ENCODE measurements at places on chromosomes 7 and 10.

GRCh38 chr10:17779784-17780183 is 27.8 kb downstream of the TMEM236 start:
- peak; percentile 44 for DNase-seq

DNA sequence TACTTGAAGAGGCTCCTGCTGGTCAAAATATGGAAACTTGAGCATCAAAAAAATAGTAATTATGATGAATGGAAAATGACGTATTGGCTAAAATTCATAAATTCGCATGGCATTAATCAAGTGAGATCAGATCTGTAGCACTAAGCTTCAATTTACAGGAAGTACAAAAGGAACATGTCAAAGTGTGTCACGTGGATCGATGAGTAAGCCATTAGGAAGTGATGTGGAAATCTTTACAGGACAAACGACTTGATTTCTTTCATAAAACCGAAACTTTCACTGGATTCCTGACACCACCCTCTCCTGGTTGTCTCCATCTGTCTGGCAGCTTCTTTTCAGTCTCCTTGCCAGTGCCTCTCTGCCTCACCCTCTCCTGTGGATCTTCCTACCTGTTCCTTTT is 25.8 kb downstream of the AKR1C8 start:
- DNase-seq: peak; percentile 4

- no peak for DNase-seq
Measured at GRCh38 chr10:14728346-14728745, 46.4 kb downstream of the FAM107B start.

GRCh38 chr7:158720112-158720511 is 15.5 kb upstream of the NCAPG2 start:
- DNase-seq: no peak

DNA sequence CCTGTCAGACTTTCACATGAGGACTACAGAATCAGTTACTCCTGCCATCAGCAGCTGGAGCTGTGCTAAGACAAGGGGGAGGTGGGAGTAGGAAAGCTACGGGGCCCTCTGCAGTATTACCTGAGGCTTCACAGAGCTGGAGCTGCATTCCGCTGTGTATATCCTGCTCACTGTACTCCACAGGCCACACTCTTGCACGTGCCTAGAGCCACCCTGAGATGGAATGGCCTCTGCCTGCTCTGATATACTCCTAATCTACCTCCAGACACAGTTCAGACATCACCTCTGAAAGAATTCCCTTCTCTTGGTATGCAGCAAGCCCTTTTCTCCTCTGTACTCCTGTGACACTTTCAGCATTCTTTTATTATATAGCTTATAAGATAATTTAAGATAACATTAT is 34.8 kb downstream of the TRDMT1 start:
- DNase-seq: no peak

GRCh38 chr10:112307358-112308124 is 24.3 kb downstream of the TECTB start:
- DNase-seq: peak; percentile 63

- no peak for DNase-seq
Measured at GRCh38 chr7:289209-289755, 688 bp upstream of the FOXL3 start.

DNA sequence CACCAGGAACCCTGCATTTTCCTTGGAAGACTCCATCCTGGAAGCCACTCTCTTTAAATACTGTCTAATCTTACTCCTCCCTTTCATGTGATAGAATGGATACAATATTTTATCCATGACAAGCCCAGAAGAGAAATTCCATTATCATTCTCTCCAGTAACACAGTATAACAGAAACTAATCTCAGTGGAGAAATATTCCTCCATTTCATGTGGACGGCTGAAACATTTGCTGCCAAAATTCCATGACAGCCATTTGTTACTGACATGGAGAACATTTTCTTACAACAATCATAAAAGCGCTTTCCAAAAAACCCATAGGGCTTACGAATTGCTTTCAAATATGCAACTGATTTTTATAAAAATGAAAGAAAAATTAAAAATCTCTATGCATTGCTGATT is 392.8 kb upstream of the KLF6 start:
- no peak for DNase-seq

DNA sequence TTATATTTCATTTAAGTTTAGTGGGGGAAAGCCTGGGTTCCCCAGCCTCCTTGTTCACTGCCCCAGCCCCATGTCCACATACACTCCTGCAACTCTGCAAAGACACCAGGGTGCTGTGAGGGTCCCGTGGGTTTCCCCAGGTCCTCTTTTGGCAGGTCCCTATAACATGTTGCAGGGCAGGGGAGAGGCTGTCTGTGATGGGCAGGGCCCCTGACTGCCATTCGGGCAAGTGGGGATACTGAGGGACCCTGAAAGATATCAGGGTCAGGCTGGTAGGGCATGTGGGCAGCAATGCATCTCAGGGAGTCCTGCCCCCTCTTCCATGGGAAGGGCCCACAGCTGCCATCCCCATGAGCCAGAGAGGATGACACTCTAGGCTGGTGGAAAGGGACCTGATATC is 28.4 kb downstream of the RASGEF1A start:
- DNase-seq: no peak

DNA sequence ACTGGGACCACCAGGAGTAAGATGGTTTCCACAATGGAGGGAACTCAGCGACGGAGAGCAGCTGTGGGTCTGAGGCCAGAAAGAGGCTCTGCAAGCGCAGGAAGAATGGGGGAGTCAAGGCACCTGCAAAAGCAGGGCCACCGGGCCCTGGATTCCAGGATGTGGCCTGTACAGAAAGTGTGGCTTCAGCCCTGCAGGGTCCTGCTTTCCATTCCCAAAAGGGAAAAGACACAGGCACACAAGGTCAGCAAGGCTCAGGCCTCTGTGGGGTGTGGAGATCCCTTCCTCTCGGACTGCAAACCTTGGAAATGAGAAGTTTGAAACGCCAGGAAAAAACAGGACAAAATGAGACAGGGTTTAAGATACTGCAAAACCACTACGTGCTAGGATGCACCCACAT is 232.5 kb downstream of the TNS3 start:
- DNase-seq: no peak

GRCh38 chr7:115357703-115357999 is 435.8 kb downstream of the MDFIC start:
- no peak for DNase-seq

- no peak for DNase-seq
Measured at GRCh38 chr7:128253701-128254100, 12.6 kb downstream of the LEP start.

- DNase-seq: no peak
Measured at GRCh38 chr10:132112611-132113010, 46.9 kb downstream of the JAKMIP3 start.

DNA sequence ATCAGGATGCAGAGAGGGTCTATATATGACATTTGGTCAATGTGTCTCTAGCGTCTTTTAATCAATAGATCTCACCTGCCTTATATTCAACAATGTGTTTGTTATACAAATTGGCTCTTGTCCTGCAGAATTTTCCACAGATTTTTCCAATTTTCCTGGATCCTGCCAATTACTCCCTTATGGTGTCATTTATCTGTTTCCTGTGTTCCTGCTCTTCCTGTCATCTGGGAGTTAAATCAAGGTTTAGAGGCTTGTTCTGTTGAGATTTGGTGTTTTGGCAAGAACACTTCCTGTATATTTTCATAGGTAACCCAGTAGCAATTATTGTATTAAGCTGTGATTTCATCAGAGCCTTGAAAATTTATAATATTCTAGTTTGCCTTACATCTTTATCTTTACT is 8.8 kb upstream of the C10orf71 start:
- DNase-seq: no peak

- DNase-seq: no peak
Measured at GRCh38 chr7:69895446-69895845, 297.2 kb downstream of the AUTS2 start.

DNA sequence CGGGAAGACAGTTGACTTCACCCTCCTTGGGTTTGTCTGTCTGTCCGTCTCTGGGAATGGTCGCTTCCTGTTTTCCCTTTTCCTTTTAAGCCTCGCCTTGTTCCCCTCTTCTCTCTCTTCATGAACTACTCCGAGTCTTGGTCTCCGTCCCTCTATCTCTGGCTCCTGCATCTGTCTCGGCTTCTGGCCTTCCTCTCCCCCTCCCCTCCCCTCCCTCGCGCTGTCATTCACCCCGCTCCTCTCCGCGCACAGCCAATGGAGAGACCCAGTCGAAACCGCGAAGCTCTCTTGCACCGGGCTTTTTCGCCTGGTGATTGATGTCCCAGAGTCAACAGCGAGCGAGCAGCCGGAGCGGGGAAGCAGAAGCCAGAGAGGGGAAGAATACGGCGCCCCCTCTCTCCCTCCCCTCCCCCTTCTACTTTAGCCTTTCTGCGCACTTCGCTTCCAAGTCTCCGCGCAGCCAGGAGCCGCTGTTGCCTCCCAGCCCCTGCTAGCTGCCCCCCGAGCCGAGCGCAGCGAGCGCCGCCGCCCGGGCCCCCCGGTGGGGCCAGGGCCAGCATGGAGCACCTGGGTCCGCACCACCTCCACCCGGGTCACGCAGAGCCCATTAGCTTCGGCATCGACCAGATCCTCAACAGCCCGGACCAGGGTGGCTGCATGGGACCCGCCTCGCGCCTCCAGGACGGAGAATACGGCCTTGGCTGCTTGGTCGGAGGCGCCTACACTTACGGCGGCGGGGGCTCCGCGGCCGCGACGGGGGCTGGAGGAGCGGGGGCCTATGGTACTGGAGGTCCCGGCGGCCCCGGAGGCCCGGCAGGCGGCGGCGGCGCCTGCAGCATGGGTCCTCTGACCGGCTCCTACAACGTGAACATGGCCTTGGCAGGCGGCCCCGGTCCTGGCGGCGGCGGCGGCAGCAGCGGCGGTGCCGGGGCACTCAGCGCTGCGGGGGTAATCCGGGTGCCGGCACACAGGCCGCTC is at the start of gene TLX1:
Gene TLX1 (plus strand): TSS at position 317 of the 978 bp plus-strand sequence. CDS start 242 bp downstream, at position 559.
- DNase-seq: no peak

GRCh38 chr10:13019280-13019679 is 17.8 kb upstream of the CCDC3 start:
- DNase-seq: no peak

DNA sequence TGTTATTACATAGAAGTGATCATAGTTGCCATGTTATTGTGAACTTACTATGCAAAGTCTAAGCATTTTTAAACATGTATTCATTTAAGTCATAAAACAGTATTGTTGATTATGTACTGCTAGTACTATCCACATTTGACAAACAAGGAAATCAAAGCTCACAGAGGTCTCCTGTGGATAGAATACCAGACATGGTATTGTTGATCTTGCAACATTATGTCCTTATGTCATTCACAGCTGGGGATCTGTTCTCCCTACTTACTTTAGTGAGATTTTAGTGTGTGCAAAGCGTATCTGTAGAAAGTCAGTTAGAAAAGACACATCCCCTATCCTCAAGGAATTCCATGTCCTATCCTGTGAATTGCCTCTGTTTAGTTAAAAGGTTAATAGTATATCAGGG is 106.1 kb downstream of the SND1 start:
- no peak for DNase-seq

GRCh38 chr7:155804431-155804831 is 7.8 kb downstream of the SHH start:
- no peak for DNase-seq

GRCh38 chr10:123259791-123260190 is 105.6 kb downstream of the BUB3 start:
- DNase-seq: no peak

- DNase-seq: peak; percentile 67
Measured at GRCh38 chr7:333393-333764, 43.4 kb downstream of the FOXL3 start.

DNA sequence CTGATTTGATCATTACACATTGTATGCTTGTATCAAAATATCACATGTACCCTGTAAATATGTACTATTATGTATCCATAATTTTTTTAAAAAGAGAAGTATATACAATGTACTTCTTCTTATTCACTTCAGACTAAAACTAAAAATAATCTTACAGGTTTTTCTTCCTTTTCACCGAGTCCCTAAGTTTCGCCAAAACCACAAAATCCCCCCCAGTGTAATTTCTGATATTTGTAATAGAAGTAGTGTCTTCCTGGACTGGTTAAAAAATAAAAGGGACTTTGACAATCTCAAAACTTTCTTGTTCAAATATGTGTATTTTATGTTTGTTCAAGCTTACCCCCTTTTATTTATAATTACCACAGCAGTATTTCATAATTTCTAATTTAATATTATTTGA is 23.9 kb downstream of the EPC1 start:
- DNase-seq: no peak

- no peak for DNase-seq
Measured at GRCh38 chr10:74870191-74870590, 43.8 kb downstream of the KAT6B start.

DNA sequence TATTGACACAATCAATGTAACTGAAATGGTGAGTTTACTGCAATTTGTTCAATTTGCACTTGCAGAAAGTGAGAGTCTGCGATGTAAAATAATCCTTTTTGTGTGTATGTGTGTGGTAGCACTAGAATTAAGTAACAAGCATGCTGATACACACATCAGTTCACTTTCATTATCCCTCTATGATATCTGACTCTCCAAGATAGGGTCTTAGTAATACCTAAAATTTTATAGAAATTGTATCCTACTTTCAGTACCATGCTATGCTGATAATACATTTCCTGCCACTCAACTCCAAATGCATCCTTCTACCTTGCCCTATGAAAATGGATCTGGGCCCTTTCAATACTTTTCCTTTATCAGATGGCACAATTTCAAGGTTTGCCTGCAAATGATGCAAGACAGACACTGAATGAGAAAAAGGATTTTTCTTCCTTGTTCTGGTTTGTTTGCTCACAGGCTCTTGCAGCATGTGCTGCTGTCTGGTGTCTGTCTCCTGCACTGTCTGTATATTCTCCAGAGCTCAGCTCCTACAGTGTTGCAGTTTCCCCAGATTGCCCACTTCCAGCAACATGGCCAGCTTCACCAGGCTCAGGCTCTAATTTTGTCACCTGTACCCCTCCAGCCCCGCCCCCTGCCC is 297.9 kb upstream of the HGF start:
- DNase-seq: no peak

GRCh38 chr7:876972-877311 is 588 bp downstream of the GET4 start:
- DNase-seq: peak; percentile 43

DNA sequence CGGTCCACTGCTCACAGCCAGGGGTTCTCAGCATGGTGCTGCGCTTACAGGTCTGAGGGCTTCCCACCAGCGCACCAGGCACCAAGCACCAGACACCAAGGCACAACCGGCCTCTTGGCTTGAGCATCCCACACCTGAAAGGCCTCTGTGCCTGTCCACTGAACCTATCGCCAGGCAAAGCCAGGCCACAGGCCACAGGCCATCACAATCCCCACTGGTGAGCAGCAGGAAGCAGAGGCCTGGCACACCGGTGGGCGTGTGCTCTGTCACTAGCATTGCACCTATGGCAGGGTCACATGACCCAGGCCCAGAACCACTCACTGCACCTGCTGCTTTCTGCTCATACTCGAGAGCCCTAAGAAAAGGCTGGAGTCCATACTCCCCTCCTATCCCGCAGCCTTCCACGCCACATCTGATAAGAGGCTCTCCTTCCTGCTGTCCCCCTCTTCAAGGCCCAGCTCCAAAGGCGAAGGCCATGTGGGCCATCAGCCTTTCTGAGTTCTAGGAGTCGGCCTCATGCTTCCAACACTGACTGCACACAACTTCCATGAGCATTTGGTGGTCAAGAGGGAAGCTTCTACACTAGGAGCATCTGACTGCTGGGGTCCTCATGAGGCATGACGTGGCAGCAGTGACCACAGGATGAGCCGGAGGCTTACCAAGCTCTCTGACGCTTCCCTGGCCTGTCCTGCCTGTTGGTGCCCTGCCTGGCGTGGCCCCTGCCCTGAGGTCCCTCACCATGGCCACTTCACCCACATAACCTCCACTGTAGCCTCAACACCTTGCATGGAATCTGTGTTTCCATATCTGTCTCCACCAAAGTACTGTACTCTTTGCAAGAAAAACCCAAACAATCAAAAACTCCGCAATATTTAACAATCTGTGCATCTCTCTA is 166.3 kb downstream of the TNS3 start:
- DNase-seq: no peak

GRCh38 chr7:191105-191980 is 1.0 kb upstream of the FAM20C start:
- DNase-seq: peak; percentile 83

Data from EH (cell line).